ENCODE measurements at places on chromosomes 5 and 9. TPM values are rescaled to one million over a fixed set of nuclear protein-coding genes. Genes with fewer than 3 reads are reported as not detected.

DNA sequence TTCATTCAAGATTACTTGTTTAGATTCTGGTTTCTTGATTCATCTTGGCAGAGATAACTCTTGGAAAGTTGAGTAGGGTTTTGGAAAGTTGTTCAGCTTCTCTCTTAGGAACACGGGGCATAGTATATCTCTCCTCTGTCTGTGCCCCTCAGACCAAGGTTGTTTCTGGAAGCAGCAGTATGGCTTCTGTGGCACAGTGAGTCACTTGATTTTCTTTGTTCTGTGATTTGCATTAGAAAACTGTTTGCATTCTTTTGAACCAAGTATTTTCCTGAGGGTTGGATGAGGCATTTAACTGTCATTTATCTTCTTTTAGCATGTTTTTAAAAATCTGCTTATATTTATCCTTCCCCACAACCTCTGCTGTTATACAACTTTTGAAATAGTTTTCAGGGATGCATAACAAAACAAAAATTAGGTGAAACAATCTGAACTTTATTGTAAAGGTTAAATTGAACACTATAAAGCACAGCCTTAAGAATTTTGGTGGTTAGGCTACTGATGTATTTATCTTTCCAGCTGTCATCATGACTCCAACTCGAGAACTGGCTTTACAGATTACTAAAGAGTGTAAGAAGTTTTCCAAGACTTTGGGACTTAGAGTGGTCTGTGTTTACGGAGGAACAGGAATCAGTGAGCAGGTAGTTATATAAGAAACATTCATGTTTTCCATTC, 26.5 kb downstream of the DDX46 start:
- no peak for DNase-seq

DNA sequence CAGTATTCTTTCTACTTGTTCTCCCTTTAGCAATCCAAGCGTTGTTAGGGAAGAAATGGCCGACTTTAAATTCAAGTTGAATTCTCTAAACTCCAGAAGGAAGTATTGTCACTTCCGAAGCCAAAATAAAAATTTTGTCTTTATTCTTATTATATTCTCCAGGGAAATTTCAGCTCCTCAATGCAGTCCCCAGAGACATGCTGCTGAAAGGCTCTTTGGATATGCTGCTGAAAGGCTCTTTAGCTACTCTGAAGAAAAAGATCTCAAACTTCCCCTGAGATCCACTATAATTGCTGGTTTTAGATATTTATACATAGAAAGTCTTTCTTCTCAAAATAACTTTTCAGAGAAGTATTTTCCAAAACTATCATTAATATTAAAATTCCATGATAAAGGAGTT, 92.3 kb upstream of the PARP8 start:
- no peak for DNase-seq

GRCh38 chr9:122572456-122572855, 10.7 kb downstream of the OR1L8 start:
- DNase-seq = no peak

DNA sequence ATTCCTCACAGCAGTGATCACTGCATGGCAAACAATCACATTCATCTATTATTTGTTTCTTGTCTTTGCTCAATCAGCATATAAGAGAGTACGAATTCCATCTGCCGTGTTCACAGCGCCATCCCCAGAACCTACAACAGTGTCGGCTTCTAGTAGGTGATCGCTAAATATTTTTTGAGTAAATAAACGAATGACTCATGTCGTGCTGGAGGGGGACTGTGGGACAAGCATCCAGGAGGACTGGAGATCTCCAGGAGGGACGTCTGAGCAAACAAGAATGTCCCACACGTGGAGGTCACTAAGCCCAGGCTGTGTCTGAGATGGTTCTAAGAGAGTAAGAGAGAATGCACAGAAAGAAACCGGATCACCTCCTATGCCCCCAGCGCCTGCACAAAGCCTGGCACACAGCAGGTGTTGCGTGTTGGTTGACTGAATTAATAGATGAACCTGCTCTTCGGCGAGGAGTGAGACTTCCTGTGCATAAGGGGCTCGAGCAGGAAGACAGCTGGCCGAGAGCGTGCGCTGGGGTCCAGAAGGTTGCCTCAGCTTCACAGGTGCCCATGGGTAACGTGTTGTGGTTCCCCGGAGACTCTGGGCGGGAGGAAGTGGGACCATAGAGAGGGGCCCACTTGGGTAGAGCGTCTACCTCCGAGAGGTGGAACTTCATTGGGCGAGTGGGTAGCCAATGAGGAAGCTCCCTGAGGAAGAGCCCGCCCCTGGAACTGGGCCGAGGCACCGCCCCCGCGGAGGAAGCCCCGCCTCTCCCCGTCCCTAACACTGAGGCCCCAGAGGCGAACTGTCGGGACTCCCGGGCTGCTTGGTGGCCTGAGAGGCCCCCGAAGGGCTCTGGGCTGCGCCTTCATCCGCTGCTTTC, 193.0 kb downstream of the MELK start:
- DNase-seq = peak; percentile 85

- DNase-seq = no peak
Measured at GRCh38 chr5:55682071-55682470, 30.1 kb downstream of the SLC38A9 start.

GRCh38 chr5:58827463-58827862, 244.6 kb downstream of the RAB3C start:
- no peak for DNase-seq

GRCh38 chr5:31396611-31397295, 135.1 kb downstream of the DROSHA start:
- DNase-seq = no peak

DNA sequence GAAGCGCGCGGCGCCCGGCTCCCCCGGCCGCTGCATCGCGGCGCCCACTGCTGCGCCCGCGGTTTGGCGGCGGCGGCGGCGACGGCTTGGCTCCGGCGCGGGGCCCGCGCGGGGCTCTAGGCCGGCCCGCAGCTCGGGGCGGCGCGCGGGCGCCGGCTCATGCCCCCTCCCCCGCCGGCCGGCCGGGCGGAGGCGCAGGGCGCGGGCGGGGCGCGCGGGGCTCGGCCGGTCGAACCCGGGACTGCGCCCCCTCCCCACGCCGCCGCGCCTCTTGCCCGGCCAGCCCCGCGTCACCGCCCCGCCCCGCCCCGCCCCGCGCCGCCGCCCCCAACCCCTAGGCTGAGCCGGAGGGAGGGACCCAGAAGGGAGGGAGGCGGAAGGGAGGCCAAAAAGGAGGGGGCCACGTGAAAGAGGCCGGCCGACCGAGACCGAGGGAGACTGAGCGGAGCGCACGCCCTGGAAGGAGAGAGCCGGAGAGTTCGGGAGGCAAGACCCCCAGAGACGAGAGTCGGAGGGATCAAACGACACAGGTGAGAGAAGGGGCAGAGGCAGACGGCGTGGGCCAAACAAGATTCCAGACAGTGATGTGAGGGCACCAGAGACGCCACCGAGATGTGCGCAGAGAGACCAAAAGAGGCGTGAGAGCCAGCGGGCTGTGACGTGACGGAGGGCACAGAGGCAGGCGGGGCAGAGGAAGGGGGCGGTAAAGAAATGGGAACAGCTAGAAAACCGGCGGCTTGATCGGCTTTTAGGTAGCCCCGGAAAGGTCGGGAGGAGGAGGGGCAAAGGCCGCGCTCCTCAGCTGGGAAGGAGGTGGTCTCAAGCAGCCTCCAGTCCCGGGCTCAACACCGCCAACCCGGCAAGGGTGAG, at the start of gene BARX1:
TSS of gene BARX1 (minus strand) at position 245 of the 870 bp plus-strand sequence. CDS start at position 36, 209 bp downstream.
- DNase-seq = no peak

DNA sequence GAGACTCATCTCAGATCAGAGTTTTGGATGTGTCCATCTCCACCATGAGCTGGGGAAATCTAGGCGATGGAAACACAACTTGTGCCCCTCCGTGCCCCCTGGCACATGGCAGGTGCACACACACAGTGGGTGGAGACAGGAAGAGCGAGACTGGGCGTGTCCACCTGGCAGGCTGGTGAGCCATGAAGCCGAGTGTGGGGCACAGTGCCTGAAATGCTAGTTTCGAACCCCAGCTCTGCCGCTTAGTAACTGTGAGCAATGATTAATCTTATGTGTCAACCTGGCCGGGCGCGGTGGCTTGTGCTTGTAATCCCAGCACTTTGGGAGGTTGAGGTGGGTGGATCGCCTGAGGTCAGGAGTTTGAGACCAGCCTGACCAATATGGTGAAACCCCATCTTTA, 80.8 kb upstream of the RNU6ATAC start:
- no peak for DNase-seq

- DNase-seq = no peak
Measured at GRCh38 chr5:66171349-66172344, 27.5 kb downstream of the SREK1 start.

GRCh38 chr9:133656211-133657119, 20.3 kb downstream of the DBH start:
- no peak for DNase-seq

DNA sequence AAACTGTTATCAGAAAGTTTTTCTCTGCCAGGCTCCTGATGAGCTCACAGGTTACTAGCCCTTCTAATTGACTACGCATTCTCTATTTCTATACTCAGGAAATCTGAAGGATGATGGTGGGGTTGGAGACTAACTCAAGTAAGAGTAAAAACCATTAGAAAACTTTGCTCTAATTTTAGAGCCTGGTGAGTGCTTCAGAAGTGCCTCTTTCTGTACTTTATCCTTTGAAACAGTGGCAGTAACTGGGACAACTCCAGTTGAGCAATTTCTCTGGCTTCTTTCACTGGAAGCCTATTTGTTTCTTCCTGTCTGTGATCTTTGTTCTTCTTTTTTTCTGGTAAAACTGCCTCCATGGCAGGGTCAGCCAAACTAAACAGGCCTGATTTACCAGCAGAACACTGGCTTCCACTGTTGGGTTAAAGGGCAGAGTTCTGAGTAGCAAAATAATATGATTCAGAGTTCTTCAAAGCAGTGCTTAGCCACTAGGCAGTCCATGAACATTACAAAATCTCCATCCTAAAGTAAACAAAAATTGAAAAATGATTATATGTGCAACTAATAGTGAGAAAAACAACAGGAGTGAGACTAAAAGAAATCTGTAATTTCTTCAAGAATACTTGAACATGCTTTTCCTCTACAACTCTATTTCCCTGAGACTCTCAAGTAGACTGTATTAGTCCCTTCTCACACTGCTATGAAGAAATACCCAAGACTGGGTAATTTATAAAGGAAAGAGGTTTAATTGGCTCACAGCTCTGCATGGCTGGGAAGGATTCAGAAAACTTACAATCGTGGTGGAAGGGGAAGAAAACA, 79.8 kb downstream of the MROH2B start:
- DNase-seq = peak; percentile 38

GRCh38 chr9:115034801-115035200, 83.2 kb downstream of the TNC start:
- DNase-seq = no peak

DNA sequence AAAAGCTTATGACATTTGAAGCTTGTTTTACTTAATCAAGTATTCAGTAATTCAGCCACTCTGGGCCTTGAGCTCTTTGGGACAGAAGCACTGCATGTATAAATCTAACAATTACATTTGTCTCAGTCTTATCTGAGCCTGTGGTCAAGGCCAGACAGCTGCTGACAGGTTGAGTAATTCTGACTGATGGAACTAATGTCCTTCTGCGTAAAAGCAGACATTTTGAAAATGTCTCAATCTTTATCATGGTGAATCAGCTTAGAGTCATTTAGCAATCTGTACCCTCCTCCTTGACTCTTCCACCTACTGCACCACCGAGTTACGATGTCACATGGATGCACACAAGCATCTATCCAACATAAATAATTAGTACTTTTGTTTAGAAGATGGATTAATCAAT, 400.0 kb downstream of the ARRDC3 start:
- DNase-seq = no peak

DNA sequence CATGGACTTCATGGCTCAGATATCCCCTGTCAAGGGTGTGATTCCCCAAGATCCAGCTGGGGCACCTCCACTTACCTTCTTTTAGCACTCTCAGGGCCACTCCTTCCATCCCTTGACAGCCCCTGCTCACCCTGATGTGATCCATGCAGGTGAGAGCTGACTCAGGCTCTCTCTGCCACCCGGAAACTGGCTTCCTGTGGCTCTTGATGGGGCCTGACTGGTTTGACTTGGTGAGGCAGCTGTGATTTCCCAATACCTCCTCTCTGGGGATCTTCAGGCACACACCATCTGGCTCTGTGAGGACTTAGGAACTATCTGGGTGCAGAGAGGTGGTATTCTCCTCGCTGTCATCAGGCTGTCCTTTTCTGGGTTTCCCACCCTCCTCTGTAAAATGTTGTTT, 7.9 kb upstream of the FAT2 start:
- no peak for DNase-seq

DNA sequence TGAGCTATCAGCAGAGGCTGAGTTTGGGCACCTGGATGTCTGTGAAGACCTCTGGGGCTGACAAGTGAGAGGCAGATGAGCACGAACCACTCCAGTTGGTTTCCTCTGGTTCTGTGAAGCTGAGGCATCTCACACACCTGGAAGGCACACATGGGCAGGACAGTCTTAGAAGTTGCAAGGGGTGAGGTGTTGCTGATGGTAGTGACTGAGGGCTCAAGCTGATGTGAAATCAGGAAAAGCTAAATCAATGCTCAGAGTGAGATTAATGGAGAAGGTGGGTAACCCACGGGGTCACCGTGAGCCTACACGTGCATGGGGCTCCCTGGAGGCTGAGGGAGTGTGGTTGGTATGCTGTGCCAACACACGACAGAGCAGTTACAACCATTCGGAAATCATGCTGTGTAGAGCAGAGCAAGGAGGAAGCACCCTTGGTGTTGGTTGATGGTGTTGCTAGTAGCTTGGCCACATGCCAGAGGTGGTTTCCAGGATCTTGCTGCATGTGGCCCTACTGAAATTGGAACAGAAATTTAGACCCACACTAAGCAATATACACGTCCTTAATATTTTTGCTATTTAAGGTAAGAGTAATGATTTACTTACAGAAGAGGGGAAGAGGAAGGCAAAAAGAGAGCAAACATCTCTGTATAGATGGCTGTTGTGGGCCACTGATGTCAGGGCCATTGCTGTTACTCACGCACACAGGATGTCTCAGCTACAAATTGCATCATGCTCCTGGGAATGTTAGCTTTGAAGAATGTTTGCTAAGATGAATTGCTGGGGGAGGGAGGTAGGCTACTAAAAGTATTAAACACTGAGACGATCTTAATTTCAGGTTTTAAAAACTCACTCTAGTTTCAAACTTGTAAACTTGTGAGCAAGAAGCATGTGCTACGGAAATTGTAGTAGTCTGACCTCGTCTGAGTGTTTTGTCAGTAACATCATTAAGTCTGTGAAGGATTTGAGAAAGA, 170.5 kb downstream of the ARHGEF28 start:
- DNase-seq = no peak

- no peak for DNase-seq
Measured at GRCh38 chr9:93276973-93277372, 93.0 kb downstream of the WNK2 start.

DNA sequence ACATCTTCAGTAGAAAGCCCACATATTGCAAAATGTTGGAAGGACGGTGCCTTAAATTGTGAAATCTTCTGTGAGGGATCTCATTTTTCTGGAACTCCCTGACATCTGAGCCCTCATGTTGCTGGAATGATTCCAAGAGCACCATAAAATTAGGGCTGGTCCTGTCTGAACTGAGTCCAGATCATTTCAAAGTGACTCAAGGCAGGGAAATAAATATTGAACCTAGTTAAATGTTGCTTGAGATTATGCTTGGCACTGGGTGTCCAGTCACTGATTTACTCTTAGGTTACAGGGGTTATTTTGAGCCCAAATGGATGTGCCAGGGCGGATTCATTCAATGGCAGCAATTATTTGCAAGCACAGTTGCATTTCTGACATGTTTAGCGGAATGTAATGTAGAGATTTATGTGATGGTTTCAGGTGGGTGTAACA, 437.0 kb downstream of the PIK3R1 start:
- DNase-seq = no peak

GRCh38 chr9:128102861-128103588, 24.5 kb downstream of the PTGES2 start:
- DNase-seq = peak; percentile 68

The IL17B gene
- not detected for total RNA-seq

The SLC9A3 gene
- total RNA-seq = 1.0 TPM

The PIP5KL1 gene
- 1.5 TPM for total RNA-seq

The NKD2 gene
- total RNA-seq = 1.3 TPM

The MYMK gene
- total RNA-seq = not detected

Data from liver (tissue), 10 donors.